NCI-H1436 treated with DMSO at 0.1 percent for 48 hours (cell line): ENCODE measurements at places on chromosomes 2 and 18.

GRCh38 chr2:41990688-41991087, 57.1 kb upstream of the PKDCC start:
- DNase-seq: no peak

DNA sequence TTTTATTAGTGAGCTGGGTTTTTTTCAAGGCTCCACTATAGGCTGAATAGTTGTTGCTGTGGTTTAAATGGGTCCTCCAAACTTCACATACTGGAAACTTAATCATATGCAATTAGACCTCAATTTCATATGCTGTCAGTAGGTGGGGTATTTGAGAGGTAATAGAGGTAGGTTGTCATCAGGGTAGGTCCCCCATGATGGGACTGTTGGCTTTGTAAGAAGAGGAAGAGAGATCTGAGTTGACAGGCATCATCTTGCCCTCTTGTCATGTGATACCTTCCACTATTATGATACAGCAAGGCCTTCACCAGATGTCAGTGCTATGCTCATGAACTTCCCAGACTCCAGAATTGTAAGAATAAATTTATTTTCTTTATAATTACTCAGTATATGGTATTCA, 819.4 kb downstream of the LRP1B start:
- no peak for DNase-seq

- DNase-seq: no peak
These were observed 7.7 kb downstream of the CD28 start for GRCh38 chr2:203714112-203714511.

- DNase-seq: no peak
These were observed 314.5 kb downstream of the OSR1 start for GRCh38 chr2:19043893-19044292.

- no peak for DNase-seq
These were observed 28.0 kb upstream of the SMIM21 start for GRCh38 chr18:75455249-75456198.

DNA sequence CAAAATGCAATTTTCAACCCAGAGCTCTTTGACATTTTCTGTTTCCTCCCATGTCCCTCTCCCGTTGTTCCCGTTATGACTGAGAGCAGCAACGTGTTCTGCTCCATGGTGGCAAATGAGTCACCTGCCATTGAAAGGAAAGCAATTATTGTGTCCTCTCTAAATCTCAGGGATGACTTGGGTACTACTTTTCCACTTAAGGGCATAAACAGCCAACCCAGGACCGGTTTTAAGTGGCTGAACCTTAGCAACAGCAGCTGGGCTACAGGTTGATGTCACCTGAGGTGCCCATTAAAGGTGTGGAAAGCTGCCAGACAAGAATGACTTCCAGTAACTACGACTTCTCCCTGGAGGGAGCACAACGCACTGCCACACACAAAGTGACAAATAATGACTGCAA, 236.8 kb downstream of the NCKAP5 start:
- DNase-seq: peak; percentile 5

GRCh38 chr2:111710085-111710484, 173.9 kb downstream of the ANAPC1 start:
- DNase-seq: no peak

GRCh38 chr2:201452922-201453643, 1.5 kb downstream of the STRADB start:
- DNase-seq: no peak

- DNase-seq: no peak
These were observed 96.5 kb downstream of the XIRP2 start for GRCh38 chr2:166984797-166985196.

DNA sequence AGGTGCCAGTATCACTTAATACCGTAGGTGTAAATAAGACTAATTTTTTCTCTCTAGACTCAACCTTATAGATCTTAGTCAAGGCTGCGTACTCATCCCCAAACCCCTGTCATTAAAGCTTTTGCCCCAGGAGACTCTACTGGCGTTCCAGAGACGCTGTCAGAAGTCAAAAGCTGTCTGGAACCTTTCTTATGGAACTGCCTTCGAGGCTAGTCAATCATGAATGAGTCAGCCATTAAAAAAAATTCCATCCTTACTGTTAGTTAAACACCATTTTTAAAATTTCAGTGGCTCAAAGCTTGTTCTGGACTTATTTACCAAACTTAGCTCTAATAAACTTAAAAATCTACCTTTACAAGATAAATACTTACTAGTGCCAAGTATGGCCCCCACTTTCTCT, 52.1 kb downstream of the SPRED2 start:
- DNase-seq: no peak

DNA sequence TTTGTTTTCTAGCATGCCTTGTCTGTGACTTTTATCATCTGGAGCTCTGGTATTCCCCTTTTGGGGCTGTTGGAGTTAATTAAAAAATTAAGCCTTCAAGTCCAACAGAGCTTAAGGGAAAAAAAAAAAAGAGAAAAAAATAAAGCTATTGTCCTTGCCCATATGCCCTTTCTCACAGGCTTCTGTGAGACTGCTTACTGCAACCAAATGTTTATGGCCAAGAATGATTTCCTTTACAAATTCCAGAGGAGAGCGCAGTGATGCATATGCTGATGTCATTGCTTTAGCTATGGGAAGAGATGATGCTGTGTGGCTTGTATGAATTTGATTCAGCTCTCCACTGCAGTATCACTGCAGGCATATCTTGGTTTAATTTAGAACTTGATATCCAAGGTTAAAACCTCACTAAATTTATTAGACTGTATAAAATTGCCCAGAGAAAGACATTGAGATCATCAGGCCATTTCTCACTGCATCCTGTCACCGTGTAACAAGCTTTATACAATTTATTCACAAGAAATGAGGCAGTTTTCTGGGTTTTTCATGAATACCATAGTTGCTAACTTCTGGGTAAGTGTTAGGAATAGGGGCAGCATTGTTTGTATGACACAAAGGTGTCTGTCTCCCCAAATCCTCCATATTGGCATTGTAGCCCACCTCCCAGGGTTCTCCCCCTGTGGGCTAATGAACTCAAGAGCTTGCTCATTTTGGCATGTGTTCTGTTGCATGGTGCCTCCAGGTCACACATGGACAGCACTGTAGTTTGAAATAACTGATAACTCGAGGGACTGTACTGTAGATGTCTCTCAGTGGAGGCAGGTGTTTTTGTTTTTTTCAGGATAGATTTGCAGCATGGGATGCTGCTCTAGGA, 85.0 kb downstream of the TANC1 start:
- no peak for DNase-seq

- no peak for DNase-seq
These were observed 29.6 kb downstream of the ARHGAP25 start for GRCh38 chr2:68764041-68764805.

DNA sequence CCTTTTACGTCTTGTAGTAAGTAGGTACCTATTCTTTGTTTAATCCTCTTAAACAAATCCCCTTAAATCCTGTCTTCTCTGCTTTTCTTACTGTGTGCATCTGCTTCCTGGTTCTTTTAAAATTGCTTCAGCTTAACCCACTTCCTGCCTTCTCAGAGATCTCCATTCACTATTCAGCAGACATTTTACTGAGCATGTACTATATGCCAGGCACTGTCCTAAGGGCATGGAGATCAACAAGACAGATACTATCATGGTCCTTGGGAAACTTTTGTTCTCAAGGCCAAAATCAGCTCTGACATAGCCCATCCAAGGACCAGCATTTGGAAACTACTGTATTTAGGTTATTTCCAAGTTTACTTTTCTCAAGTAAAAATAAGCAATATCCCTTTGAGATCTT, 227.5 kb downstream of the TPGS2 start:
- no peak for DNase-seq

- no peak for DNase-seq
These were observed 31.2 kb upstream of the HPCAL1 start for GRCh38 chr2:10271509-10271908.

- no peak for DNase-seq
These were observed 26.8 kb downstream of the MBOAT2 start for GRCh38 chr2:8976442-8977259.

GRCh38 chr2:205496772-205497171, 185.5 kb upstream of the NRP2 start:
- no peak for DNase-seq

- DNase-seq: no peak
These were observed 69.3 kb upstream of the FN1 start for GRCh38 chr2:215505044-215505786.

GRCh38 chr2:70898363-70899240, 37.1 kb upstream of the ATP6V1B1 start:
- no peak for DNase-seq

DNA sequence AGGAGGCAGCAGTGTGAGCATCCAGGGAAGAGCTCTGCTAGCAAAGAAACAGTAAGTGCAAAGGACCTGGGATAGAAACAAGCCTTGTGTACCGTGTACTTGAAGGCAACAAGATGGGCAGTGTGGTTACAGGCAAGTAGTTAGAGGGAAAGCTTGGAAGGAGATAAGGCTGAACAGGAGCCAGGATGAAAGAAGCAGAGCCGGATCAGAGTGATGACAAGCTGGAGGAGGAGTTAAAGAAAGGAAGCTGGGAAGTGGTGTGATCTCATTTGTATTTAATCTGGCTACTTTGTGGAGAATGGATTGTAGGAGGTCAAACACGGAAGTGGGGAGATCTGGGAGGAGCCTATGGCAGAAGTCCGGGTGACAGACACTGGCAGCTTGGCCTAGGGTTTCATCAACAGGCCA, 44.7 kb upstream of the VPS54 start:
- DNase-seq: no peak

DNA sequence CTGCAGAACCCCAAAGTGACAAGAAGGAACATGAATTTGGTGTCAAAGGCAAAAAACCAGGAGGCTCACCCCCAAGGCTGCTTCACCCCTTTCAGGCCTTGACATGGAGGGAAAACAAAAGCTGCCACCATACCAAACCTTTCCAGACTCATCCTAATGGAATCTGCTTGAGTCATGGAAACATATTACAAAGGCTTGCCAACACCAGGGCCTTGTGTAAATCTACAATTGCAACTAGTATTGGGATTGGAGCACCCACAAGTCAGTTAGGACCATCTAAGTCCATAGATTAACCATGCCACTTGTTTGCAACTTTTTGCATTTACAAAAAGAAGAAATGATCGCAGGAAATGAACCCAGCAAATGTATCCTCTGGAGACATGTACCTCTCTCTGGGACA, 297.6 kb downstream of the CDCA7 start:
- DNase-seq: no peak

GRCh38 chr18:6399776-6400175, 14.9 kb downstream of the L3MBTL4 start:
- no peak for DNase-seq

DNA sequence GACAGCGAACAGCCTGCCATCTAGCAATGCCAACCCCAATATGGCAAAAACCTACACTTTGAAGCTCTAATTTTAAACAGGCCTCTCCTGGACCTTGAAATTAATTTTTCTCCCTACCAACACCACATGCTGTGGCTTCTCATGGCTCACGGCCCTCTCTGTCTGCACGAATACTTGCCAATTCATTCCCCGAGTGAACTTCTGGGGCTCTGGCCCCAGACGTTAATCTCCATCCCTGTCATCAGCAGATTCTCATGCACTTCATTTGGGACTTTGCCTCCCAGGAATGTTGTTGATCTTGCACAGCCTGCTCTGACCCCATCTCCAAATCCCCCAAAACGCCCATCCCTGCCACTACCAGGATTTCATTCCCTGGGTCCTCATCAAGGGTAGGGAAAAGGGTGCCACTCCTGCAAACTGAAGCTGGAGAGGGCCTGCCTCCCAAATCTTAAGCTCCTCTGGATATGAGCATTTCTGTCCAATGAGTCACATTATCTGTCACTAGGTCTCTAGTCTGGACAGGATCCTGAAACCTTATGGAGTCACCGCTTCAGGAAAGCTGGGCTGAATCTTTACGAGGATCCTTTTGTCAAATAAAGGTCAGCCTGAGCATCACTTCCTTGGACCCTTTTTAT, 10.4 kb downstream of the FIGLA start:
- no peak for DNase-seq

- no peak for DNase-seq
These were observed 19.5 kb upstream of the LYPD6B start for GRCh38 chr2:149018981-149019380.

DNA sequence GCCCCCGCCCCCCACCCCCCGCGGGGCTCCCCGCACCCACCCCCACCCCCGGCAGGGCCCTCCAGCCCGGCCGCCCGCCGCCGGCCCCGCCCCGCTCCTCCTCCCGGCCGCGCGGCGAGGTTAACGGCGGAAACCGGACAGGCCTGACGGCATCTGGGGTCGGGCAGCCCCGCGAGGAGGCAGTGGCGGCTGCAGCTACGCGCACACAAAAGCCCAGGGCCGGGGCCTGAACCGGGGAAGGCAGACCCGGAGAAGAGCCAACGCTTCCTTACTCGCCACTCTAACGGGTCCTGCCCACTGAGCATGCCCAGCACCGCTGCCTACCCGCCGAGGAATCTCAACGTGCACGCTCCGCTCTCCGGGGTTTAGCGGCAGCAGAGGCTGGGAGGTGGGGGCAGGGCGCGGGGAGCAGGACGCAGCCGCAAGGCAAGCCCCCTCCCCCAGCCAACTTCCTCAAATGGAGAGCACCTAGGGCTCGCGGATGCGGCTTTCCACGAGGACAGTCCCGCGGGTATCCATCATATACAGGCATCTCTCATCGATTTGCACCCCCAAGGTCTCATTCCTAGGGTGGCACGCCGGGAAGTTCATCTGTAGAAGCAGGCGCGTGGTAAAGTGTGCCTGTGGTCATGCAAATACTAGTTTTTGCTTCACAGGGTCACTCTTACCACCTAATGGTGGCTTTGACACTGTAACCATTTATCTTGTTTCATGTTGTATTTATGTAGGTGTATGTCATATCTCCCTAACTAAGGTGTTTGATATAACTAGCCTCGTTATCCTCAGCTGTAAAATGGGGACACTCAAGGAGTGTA, at the start of gene MEMO1:
Gene MEMO1 (minus strand): TSS at position 339 of the 815 bp plus-strand sequence. CDS start 761 bp downstream, outside the sequence.
- peak; percentile 57 for DNase-seq

DNA sequence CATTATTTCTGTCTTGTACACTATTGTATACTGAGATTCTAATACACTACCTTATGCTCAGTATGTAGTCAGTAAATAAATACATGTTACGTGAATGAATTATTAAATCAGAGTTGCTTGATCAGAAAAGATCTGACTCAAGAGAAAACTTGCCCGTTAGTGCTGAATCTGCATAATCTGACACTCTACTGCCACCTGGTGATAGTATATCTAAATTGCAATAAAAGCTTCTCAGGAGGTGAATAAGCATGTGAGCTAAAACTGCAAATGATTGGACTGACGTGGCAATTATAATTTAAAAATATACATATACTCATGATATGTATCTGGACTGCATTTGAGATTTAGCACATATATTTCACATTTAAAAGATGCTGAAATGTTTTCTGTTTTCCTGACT, 70.4 kb downstream of the KIAA1328 start:
- DNase-seq: no peak

DNA sequence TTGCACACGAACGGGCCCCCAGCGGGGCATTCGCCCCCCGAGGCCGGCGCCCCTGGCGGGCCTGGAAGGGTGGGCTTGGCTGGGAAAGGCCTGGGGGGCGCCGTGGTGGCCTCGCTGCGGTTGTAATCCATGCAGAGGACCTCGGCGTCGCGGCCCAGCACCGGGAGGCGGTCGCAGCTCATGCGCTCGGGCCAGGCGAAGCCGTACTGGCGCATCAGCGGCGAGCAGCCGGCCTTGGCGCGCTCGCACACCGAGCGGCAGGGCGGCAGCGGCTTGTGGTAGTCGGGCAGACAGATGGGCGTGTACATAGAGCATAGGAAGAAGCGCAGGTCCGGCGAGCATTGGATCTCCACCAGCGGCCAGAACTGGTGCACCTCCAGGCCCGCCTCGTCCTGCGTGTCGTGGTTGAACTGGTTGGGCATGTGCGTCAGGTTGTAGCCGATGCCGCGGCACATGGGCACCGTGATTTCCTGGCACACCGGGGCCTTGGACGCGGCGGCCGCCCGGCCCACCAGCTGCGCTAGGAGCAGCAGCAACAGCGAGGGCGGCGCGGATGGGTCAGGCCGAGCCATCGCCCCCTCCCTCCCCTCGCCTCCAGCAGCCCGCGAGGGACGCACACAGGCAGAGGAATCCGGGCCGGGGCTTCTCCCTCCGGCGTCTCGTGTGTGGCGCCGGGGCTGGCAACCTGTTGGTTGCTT, 1.4 kb downstream of the FZD5 start:
- DNase-seq: no peak
